Skeletal muscle cell (primary cell): ENCODE measurements at places on chromosomes 1 and 21.

GRCh38 chr1:180632326-180633056 is 669 bp downstream of the XPR1 start:
- DNase-seq, result no peak

DNA sequence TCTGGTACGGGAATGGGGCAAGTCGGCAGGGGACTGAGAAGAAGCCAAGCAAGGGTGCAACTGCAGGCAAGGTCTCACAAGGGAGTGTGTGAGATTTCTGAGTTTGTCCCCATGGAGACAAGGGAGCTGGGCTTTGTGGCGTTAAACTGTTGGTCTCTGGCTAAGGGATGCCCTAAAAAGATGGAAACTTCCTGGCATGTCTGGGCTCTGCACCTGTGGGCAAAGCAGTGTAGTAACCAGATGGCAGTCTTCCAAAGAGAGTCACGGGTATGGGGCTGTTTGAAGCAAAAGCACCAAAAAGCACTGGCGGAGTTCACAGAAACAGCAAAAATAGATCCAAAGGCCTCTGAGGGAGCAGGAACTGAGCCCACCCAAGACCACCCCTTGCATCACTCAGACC is 104.8 kb upstream of the SLC44A3 start:
- DNase-seq, result no peak

DNA sequence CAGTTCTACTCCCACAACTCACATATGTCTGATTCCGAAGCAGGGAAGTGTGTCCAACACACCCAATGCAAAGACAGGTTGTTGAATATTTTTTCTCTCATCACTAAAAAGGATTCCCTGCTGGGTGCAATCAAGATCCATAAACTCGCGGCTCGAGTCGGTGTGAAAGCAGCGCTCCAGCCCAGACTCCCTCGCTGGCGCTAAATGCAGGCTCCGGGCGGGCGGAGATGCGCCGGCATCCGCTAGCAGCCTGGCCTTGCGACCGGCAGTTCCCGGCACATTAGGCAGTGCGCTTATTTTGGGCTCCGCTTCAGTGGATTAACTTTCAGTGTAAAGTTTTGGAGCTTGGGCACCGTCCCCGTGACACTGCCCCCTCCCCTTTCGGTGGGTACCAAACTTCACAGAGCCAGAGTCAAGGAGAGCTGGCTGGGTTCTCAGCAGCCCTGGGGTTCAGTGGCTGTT is 87.7 kb upstream of the POU3F1 start:
- no peak for DNase-seq

DNA sequence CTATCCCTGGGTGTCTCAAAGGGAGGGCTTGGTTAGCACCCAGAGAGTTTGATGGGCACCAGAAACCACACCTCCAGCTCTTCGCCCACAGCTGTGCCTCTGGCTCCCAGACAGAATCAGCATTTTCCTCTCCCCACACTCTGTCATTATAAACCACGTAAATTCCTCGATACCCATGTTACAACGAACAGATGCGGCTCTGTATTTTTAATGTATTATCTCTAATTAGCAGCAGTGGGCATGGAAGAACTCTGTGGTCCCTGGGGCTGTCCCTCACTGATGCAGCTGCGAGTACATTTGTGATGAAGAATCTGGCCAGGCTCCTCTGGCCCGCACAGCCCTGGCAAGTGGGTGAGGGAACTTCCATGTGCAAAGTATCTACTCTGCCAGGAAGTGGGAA is 10.8 kb downstream of the HMGB4 start:
- no peak for DNase-seq

DNA sequence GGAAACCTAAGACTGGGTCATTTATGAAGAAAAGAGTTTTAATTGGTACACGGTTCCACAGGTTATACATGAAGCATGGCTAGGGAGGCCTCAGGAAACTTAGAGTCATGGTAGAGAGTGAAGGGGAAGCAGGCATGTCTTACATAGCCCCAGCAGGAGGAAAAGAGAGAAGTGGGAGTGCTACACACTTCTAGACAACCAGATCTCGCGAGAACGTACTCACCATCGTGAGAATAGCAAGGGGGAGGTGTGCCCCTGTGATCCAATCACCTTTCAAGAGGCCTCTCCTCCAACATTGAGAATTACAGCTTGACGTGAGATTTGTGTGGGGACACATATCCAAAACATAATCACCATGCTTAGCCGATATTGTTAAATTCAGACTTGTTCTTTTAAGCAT is 62.8 kb downstream of the DYRK1A start:
- no peak for DNase-seq

- no peak for DNase-seq
Measured at GRCh38 chr1:116851846-116852245, 57.9 kb upstream of the PTGFRN start.

GRCh38 chr1:224378855-224379631 is 22.4 kb downstream of the CNIH4 start:
- no peak for DNase-seq

GRCh38 chr1:117009132-117009531 is 7.6 kb downstream of the CD101 start:
- DNase-seq, result peak; percentile 43

DNA sequence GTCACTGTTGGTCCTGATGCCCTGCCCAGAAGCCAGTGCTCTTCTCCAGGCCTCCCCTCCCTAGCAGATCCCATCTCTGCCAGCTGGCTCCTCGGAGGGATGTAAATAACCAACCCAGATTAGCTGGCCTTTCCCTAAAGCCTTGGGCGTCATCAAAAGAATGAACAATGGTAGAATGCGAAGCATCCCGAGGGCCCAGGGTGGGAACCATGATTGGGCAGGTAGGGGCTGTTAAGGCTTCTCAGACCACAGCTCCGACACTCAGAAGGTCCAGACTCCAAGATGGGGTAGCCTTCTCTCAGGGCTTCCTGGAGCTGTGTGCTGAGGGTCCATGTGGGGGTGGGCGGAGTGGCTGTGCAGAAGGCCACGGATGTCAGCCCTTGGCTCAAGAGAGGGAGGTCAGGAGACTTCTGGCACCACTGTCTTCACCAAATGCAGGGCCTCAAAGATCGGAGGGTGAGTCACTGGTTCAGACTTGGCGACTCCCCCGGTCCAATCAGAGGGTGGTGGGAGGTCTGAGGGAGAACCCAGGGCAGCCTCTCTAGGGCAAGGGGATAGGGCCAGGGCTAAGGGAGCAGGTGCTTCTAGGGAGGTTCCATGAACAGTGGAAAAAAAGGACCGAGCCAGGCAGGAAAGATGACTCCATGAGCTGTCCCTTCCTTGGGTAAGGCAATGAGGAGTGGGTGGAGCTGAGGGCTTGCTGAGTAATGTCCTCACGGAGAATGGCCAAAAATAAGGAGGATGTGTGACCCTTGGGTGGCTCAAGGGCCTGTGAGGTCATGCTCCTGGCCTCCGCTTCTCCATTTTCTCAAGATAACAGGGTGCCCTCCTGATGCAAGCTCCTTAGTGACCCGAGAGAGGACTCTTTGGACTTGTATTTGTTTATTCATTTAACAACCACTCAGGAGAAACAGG is 58.4 kb upstream of the EPS8L3 start:
- no peak for DNase-seq

DNA sequence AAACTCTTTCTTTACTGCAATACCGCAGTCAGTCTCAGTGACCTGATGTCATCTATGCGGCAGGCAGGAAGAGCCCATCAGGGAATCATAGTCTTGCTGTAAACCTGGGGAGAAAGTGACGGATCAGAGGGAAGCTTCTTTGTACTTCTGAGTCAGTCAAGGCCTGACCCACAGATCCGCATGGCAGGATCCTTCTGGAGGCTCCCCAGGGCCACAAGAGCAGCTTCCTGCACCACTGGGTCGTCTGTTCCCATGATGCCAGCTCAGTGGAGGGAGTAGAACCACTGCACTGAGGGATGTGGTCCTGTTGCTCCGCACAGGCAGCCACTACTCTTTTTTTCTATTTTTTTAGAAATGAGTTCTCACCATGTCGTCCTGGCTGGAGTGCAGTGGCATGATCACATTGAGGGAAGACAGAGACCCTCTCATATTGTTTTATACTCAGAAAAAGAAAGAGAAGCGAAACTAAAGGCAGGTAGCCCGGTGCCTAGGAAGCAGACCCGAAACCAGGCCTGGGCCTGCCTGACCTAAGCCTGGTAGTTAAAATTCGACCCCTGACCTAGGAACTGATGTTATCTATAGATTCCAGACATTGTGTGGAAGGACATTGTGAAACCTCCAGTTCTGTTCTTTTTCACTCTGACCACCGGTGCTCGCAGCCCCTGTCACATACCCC is 6.3 kb upstream of the ERVH48-1 start:
- DNase-seq, result no peak

DNA sequence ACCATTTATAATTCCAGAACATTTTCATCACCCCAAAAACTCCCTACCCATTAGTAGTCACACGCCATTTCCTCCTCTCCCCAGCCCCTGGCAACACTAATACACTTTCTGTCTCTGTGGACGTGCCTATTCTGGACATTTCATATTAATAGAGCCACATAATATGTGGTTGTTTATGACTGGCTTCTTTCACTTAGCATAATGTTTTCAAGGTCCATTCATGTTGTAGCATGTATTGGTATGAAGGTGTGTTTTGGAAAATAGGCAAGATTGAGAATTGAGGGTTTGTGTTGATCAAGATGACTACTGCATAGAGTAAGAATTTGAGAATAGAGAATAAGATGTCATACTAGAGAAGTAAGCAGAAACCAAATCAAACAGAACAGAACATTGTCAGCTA is 67.5 kb downstream of the ZFYVE9 start:
- no peak for DNase-seq

- DNase-seq, result no peak
Measured at GRCh38 chr1:193262661-193263060, 76.2 kb upstream of the B3GALT2 start.

GRCh38 chr1:107524301-107524700 is 383.5 kb downstream of the NTNG1 start:
- no peak for DNase-seq

DNA sequence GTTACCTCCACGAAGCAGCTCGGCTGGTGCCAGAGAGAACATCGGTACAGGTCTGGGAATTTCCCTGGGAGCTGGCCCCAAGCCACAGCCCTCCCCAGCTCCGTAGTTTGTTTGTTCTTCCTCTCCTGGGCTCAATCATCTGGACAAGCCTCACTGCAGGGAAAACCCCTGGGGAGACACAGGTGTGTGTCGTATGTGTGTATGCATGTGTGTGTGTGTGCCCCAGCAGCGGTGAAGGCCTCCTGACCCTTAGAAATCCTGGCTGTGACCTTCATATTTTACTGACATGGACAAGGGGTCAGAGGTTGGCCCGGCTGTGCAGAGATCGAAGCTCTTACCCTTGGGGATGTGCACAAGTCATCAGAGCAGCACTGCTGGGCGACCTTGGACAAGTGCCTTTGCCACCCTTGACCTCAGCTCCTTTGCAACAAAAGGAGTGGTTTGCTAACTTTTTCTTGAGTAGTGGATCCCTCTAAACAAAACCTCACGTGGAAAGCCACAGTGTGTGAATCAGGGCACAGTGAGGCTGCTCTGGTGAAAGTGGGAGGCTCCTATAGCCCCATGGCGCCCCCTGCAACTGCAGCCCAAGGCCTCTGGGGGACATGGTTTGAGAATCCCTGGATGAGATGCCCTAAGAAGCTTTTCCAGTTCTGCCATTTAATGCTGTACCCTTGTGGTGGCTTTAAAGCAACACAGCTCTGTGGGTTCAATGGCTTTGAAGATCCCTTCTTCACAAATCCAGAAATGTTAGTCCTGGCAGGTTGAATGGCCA is 12.3 kb upstream of the IL22RA1 start:
- no peak for DNase-seq

GRCh38 chr1:234967121-234967520 is 161.5 kb downstream of the TOMM20 start:
- no peak for DNase-seq

- DNase-seq, result no peak
Measured at GRCh38 chr1:145936247-145936646, 9.0 kb upstream of the RBM8A start.

DNA sequence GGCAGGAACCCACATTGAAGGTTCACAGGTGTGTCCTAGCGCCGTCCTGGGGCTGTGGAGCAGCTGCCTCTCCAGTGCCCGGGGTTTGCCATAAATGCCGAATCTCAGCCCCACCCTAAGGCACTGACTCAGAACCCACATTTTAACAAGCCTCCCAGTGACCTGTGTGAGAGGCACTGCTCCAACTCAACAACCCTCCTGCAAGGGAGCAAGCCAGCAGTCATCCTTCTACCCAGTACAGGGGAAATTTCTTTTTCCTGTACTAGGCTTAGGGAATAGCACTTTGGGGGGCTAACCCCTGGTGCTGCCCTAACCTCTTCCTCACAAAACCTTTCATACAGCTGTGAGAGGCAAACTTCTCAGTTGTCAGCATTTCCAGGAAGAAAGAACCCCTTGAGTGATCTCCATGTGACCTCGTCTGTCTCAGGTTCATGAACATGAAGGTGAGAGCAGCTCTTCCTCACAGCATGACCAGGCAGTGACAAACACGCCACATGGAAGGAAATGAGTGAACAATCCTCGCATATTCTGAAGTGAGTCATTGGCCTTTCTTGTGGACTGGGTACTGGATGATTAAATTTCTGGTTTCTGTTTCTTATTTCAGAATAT is 11.4 kb upstream of the BCAR3 start:
- no peak for DNase-seq

DNA sequence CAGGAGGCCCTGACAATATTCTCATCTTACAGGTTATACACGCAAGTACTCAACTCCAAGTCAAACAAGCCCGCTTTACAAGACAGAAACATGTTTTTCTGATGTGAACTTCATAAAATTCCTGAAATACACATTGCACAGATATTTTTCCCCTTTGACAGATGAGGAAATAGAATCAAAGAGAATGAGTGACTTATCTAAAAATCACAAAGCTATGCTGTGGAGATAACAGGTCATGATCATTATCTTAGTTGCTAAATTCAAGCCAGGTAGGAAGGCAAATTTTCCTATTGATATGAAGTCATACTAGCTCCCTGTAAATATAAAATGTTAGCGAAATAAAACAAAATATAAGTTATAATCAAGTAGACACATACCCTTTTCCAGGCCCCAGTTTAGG is 18.3 kb downstream of the UBR4 start:
- no peak for DNase-seq

DNA sequence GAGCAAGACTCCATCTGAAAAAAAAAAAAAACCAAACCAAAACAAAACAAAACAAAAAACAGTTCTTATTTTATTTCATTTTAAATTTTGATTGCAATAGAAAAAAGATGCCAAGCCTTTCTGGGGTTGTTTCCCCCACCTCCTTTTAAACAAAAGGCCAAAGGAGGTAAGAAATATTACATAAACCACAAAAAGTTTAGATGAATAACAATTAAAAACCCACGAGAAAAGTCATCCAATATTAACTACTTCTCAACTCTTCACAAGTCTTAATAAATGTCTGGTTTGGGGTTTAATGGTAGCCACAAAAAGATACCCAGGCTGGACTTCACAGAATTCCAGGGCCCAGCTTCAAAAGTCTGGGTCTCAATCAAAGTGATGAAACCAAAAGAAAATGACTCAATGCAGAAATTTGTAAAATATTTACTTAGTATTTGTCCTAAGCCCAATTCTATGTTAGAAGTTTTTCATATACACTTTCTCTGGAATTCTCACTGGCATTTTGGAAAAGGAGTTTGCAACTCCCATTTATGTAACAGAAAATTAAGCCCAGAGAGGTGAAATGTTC is 47.0 kb upstream of the SDC3 start:
- DNase-seq, result no peak

- no peak for DNase-seq
Measured at GRCh38 chr1:65146908-65147423, 1.0 kb upstream of the AK4 start.
